NCI-H187 (cell line): ENCODE measurements at places on chromosomes 5 and 9.

DNA sequence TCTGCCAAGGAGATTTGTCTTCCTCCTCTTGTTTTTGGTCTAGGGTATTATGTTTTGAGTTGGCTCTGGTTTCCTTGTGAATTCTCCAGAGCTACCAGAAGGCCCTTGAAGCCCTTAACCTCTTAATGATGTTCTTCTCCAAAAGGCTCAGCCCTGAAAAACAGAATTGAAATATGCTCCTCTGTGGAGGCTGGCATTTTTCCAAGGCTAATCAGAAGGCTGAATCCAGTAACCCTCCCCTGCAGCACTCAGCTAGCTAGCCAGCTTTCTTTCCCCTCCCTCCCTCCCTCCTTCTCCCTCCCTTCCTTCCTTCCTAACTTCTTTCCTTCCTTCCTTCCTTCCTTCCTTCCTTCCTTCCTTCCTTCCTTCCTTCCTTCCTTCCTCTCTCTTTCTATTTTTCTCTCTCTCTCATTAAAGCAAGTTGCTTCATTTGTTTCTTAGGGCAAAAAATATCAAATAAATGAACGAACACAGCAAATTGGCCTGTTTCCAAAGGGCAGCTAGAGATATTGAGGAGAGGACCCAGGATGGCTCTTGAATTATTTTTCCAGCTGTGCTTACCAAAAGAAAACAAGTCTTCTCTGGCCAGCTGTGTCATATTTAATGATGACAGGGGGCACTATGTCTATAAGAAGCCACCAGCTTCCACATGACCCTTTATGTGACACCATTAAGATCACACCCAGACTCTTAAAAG is 38.7 kb downstream of the JAKMIP2 start:
- peak; percentile 80 for DNase-seq

DNA sequence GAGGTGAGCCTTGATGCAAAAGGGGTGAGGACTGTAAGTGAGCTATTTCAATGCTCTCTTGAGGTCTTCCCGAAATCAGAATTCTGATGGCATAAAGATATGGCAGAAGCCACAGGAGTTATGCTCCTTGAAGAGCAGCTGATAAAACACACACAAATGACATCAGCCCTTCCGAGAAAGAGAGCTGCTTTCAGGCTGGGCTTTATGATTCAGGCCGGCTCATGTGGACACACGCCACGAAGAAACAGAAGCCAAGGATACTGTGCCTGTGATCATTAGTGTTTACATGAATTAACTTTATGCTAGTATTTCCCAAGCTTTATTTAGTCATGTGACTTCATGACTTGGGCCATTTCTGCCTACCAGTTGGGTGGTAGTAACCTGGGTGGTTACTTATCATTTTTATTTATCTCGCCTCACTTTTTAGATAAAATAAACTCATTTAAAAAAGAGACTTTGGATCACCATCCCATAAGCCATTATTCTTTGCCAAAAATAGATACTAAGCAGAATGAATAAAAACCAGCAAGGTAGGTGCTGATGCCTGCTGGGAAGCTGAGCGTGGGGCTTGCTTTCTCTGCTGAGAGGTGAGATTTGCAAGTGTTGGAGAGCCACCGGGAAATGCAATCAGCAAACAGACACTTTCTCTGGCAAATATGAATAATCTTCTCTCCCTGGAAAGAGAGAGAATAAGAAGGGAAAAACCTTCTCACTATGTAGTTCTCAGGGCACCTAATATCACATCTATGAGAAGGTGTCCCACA is 73.0 kb upstream of the SLC25A51 start:
- no peak for DNase-seq

GRCh38 chr5:56819060-56819881 is 3.9 kb downstream of the MAP3K1 start:
- no peak for DNase-seq

DNA sequence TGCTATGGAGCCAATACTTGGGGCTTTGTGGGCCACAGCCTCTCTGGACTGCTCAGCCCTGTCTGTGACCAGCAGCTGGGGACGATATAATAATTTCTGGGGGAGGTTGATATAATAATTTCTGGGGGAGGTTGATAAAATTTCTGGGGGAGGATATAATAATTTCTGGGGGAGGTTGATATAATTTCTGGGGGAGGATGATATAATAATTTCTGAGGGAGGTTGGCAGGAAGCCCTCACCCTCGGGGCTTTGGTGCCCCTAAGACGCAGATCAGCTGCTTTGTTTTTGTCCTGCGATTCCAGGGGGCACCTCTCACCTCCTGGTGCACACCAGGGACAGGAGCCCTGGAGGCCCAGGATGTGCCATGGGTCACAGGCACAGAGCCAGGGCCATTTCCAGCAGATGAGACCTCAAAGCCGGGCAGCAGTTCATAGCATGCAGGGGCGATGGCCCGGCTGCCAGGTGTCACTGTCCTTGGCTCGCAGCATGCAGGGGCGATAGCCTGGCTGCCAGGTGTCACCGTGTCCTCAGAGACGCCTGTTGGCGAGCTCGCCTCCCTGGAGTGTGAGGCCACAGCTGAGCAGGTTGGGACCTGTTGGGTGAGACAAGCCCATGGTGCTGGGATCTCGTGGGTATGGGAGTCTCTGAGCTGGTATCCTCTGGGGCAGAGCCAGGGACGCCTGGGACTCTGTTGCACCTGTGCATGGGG is 3.8 kb upstream of the TOR4A start:
- DNase-seq, result no peak

DNA sequence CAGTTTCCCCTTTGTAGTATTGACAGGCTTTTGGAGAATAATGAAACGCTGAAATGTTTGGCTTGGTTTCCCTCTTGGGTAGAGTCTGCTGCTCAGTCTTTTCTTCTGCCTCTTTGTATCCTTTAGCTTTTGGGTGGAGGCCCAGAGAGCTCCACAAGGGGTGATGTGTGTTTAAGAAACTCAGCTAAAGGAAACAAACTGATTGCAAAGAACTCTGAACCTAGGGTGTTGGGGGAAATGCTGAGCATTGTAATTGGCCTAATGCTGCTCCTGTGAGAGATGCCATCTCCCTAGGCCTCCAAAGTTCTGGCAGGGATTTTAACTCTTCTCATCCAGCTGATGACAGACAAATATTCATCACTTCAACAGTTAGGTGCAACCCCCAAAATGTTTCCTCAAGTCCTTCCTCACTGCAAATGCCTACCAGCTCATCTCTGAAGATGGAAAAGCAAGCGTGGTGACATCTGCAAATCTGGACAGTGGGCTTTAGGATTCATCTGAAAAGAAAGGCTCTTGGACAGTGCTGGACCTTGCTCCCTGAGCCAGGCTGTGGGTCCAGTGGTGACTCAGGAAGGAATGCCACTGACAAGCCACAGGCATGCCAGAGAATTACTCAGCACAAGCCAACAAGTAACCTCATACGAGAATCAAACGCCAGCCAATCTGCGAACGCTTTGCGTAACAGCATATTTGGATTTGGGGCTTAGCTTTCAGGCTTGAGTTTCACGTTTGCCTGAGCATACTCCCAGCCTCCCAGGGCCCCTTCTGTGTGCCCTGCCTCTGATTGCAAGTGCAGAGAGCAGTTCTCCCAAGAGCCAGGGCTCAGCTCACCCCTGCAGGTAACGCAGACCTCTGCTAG is 30.5 kb upstream of the ZSWIM6 start:
- DNase-seq, result no peak

DNA sequence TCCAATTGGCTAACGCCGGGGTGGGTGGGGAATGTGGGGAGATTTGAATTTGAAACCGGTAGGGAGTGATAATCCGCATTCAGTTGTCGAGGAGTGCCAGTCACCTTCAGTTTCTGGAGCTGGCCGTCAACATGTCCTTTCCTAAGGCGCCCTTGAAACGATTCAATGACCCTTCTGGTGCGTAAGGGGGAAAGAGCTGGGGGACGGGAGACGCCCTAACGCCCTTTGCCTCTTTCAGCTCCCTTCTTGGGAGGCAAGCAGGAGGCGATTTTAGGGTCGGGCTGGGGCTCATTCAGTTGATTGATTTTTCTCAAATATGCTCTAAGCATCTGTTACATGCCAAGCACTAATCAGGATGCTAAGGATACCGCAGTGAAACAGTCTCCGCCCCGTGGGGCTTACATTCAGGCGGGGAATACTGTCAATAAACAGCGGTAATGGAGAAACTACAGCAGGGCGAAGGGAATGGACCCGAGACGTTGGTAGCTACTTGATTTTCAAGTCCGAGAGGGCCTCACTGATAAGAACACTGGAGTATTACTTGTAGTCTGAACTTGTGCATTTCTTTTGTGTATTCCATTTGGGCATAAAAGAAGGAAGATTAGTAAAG is at the start of gene HMMR:
TSS of gene HMMR (plus strand) at position 71 of the 610 bp plus-strand sequence. CDS start at position 132, 61 bp downstream.
- DNase-seq, result no peak

DNA sequence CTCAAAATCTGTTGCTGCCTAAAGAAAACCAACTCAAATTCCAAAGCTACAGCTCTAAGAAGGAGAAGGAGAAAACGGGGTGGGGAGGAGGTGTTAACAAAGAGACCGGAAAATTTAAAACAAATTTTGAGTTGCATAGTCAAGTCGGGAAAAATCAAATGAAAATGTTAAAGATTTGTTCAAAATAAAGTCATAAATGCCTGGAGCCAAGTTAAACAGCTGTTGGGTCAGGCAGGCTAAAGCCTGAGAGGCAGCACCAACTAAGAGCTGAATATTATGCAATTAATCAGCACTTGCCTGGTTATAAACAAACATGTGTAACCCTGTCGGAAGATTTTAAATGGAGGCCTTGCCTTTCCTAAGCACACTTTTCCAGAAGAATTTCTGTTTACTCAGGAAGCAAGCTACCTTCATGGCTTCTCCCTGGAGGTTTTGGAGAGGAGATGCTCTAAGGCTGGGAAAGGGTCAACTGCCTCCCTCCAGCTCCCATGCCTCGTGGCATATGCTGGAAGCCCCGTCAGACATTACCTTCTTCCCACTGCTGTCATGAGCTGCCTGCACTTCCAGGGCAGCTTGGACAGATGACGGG is 270.5 kb downstream of the DMRT2 start:
- no peak for DNase-seq

DNA sequence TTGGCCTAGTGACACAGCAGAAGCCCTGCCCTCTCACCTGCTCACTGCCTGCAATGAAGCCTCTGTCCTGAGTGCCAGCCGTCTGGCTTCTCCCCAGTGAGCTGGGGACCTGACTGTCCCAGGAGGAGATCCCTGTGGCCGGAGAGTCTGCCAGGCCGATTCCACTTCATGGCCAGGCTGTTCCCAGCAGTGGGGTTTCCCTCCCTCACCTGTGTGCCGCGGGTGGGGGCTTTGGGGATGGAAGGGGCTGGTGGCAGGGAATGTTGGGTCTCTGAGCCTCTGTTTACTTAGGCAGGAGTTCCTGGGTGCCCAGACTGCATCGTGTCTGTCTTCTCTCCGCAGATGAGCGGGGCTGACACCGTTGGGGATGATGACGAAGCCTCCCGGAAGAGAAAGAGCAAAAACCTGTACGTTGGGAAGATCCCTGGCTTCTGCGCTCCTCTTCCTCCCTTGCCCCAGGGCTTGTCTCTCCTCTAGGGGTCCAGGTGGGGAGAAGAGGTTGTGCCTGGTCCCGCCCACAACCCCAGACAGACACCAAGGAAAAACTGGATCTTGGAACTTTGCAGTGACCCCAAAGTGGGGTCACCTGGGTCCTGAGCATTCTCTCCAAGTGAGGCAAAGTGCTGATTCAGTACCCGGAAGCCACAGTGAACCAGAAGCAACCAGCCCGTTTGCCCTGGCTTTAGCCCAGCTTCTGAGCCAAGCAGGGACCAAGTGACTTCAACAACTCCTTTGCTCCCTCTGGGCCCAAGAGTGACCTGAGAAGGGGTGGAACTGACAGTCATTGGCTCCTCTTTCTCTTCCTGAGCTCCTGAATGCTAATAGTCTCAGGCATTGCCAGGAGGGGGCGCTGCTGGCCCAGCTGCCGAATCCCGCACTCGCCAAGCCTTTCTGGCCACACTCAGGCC is 127.7 kb downstream of the RGS3 start:
- DNase-seq, result no peak

GRCh38 chr5:20469792-20470191 is 481.8 kb upstream of the CDH18 start:
- DNase-seq, result no peak

DNA sequence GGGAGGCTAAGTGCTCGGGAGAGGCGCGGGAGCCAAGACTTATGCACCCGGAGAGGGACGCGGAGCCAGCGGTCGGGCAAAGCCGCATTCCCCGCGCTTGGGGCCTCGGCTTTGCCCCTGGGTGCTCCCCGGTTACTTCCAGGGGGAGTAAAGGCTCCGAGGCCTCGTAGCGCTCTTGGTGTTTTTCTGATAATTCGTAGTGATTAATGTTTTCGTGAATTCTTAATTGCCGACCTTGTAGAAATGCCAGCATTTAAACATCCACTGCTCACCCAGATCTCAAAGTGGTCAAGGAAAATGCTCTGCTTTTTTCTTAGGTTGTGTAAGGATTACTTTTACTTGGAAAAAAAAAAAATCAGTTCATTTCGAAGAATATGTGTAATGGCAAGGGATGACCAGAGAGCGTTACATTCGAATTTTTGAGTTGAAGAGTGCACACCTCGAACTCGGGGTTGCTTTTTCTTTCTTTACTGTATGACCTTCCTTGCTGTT is 654 bp upstream of the TUT7 start:
- DNase-seq, result no peak

- no peak for DNase-seq
Measured at GRCh38 chr5:72540759-72541438, 33.7 kb upstream of the ZNF366 start.

GRCh38 chr9:85900504-85901201 is 40.3 kb upstream of the NAA35 start:
- no peak for DNase-seq

DNA sequence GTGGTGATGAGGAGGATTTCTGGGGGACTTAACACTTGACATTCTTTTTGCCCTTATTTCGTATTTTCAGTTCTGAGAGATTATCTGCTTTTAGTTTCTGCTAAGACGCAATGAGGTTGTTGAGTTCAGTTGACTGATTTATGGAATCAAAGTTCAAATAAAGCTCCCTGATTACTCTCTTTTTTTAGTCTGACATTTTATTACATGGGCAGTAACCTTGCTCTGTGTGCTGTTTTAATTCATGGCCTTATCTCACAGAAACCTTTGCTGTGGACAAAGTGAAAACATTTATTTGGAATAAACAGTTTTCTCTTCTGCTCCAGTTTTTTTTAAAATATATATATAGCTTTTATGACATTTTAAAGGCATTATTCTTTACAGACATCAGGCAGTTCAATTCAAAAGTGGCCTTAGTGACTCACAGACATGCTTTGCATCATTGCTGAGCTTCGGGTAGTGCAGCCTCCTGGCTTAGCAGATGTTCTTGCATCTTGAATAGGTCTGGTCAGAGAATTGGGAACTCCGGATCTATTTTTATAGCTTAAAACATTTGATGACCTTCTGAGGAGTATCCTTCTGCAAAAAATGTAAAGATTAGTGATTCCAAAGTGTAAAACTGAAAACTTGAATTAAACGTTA is 162.9 kb downstream of the FAM170A start:
- DNase-seq, result no peak

- DNase-seq, result no peak
Measured at GRCh38 chr9:122336866-122337555, 33.8 kb upstream of the PTGS1 start.

DNA sequence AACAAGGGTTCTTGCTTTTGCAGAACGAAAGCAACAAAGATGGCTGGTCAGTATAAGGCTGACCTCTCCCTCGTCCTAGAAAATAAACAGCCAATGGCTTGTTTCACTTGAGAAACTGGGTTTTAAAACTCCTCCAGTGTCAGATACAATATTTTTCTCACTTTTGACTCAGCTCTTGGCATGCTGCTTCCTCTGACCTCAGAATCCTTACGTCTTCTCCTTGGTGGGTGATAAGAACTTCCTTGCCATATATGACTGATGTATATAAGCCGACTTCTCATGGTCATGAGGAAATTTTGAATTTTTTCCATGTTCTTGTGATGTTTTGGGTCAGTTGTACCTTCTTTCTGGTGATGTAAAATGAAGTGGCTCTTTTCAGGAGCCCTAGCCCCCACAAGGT is 3.8 kb downstream of the ZNF618 start:
- no peak for DNase-seq

- DNase-seq, result no peak
Measured at GRCh38 chr5:132425975-132426524, 56.5 kb downstream of the SLC22A5 start.
